Dermis blood vessel endothelial cell (primary cell): ENCODE measurements at places on chromosomes 11 and 22. TPM values are rescaled to one million over a fixed set of nuclear protein-coding genes. Genes with fewer than 3 reads are reported as not detected.
A peak's percentile ranks its signal among the peaks of the same experiment; 100 is the strongest.

GRCh38 chr11:72776844-72777754, 16.7 kb downstream of the STARD10 start:
- DNase-seq = no peak

The DBX1 gene
- total RNA-seq = not detected in 2 replicates

DNA sequence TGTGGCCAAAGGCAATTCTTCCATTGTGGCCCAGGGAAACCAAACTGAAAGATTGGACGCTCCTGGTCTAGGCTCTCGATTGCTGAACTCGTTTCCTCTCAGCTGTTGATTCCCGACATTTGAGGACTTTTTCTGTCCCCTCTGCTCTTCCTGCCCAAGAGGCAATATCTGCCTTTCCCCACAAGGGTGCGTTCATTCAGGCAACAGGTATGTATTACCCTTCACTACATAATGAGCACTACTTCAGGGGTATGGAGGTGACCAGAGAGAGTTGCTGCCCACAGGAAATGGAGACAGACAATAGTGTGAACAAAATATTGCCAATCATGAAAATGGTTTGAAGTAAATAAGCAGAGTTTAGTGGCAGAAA, 8.2 kb downstream of the PTH start:
- DNase-seq = peak; percentile 29

DNA sequence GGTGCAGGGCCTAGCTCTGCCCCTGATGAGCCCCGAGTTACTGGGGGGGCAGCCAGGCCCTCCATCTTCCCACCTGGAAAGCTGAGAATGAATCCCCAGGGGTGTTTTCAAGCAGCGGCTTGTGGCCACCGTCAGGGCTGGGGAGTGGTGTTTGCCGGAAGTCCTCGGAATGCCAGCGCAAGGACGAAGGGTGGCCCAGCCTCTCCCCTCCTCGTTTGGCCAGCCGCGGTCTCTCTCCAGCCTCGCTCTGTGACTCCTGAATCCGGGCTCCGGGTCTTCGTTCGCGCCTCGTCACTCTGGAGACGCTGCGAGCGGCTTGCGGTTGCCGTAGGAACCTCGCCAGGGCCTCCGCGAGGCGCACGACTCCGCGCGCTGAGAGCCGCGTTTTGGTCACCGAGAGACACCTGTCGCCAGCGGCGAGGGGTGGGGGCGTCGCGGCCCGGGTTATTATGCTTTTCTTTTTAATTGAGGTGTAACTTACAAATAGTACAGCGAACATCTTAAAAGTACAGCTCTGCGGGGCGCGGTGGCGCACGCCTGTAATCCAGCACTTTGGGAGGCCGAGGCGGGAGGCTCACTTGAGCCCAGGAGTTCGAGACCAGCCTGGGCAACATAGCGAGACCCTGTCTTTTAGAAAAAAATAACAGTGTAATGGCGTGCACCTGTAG, 6.3 kb upstream of the KDELR3 start:
- DNase-seq = peak; percentile 88

The OR52E8 gene
- not detected in 2 replicates for total RNA-seq

GRCh38 chr11:115155320-115155719, 348.9 kb downstream of the CADM1 start:
- no peak for DNase-seq

The PDE3B gene
- total RNA-seq = 0.17 and 0.23 TPM in 2 replicates

The OR5J2 gene
- total RNA-seq = not detected in 2 replicates

The TSSK2 gene
- total RNA-seq = not detected in 2 replicates

GRCh38 chr11:7514099-7514591, 346 bp downstream of the PPFIBP2 start:
- peak; percentile 2 for DNase-seq

DNA sequence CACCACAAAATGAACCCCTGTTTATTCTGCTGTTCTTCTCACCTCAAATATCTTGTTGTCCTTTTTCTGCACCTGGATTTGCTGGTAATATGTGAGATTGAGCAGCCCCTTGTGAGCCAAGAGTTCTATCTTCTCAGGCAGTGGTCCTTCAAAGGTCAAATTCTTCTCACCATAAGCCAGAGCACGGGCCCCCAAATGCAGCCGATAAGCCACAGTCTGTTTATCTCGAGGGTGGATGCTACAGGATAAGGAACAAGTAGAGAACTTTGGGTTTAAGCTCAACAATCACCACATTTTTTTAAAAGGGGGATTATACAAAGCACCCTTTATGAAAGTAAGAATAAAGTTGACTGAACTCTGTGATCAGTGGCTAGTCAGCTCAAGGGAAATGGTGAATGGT, 15.8 kb downstream of the TBRG1 start:
- no peak for DNase-seq

DNA sequence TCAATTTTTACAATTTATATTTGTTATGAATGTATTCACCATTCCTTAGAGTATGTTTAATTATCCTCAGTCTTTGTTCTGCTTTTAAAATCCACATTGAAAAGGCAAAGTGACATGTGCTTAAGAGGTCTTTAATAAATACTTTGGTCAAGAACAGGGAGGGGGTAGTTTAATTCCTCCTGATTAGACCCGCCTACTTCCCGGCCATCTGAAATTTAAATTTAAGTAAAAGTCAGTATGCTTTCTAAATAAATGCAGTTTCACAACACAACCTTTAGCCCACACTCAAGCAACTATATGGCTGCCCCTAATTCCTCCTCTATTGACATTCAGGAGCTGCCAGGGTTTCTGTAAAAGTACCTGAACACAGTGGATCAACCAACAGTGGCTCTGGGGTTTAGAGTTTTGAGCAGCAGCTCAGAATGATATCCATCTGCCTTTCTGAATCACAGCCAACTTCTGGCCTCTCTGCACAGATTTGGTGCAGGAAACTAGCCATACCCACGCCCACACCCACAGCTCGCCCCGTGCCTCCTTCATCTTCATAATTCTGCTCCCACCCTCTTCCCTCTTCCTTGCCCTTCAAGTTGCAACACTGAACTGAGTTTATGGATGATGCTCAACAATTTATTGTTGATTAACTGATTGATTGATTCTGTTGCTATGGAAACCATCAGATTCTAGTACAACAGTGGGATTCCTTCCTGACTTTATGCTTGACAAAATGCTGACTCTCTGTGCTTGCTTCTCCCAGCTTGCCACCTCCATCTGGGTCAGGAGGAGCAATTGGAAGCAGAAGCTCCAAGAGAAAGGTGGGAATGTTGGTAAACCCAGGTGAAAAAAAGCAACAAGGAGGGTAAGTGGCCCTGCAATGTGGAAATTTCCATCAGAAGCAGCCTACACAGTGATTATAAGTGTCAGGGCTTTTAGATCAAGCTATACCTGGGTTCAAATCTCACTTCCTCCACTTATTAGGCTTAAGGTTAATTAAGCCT, 70.8 kb downstream of the PANX1 start:
- no peak for DNase-seq

The CCDC88B gene
- total RNA-seq = 0.56 and 1.2 TPM in 2 replicates

DNA sequence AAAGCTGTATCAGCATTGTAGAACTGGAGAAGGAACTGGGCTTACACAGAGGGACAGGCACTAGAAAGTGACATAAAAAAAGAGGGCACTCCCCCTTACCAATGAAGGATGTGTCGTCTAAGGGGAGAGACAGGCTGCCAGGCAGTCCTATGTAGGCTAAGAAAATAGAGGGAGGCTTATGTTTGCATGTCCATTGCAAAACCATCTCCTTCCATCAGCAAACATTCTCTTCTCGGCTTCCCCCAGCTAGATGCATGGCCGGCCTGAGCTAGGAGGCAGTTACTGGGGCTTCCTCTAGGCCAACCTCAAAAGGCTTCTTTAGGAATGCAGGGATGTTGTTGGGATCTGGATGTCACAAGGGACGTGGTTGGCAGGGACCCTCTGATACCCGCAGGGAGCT, 139.1 kb downstream of the PKNOX2 start:
- no peak for DNase-seq

DNA sequence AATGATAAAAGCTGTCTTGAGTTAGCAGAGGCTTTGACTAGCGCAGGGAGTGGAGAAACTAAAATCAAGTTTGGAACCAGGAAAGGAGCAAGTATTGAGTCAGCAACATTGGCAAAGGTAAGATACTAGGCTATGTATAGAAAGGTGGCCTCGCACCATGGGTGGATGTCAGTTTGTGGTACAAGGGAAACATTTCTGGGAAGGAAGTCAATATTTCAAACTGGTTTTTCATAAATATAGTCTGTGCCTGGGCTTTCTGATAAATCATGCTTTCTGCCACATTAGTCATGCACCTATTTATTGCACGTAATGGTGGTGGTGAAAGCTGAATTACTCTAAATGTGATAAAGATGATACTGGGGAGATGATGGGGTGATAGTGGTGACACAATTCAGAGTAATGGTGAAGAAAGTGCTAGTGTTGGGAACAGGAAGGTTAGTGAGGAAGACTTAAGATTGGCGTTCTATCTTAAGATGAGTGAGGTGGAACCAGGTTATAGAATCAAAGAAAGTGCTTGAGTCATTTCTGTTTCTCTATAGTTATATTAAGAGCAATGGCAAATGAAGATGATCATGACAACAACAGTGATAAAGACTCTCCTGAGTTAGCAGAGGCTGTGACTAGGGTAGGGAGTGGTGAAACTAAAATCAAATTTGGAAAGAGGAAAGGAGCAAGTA, 729.0 kb downstream of the FAM181B start:
- no peak for DNase-seq

DNA sequence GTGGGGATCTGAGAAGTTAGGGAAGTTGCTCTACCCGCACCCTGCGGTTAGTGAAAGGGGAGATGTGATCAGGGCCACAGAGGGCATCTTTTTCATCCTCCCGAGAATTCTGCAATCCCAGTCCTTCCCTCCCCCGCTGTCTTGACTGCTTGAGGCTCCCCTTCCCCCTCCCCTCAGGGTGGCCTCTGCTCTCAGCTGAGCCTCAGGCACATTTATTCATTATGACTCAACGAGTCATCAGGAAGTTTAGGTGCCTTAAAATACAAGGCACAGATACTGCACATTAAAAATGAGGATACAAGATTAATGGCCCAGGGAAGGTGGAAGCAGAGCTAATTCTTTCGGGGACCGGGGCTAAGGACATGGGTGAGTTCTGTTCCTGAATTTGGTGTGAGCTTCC, 104.0 kb downstream of the CACNA1I start:
- no peak for DNase-seq

The OR6A2 gene
- total RNA-seq = 0.05 and 0.17 TPM in 2 replicates

GRCh38 chr11:1102221-1102971, 27.7 kb downstream of the MUC2 start:
- no peak for DNase-seq

DNA sequence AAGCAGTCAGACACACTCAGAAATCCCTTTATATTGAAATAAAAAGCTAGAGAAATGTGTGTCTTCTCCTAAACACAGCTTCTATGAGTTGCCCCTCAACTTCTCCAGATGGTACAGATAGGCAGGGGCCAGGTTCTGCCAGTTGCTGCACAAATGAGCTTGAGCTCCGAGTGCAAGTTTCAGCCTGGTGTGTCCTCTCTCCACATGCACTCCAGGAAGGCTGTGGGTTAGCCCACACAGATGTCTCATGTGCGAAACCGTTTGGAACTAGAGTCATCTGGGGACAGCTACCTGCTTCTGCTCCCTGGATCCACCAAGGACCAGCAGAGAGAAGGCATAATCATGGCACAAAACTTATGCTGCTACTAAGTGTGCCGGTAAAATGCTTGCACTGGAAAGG, 812.6 kb downstream of the OPCML start:
- no peak for DNase-seq

DNA sequence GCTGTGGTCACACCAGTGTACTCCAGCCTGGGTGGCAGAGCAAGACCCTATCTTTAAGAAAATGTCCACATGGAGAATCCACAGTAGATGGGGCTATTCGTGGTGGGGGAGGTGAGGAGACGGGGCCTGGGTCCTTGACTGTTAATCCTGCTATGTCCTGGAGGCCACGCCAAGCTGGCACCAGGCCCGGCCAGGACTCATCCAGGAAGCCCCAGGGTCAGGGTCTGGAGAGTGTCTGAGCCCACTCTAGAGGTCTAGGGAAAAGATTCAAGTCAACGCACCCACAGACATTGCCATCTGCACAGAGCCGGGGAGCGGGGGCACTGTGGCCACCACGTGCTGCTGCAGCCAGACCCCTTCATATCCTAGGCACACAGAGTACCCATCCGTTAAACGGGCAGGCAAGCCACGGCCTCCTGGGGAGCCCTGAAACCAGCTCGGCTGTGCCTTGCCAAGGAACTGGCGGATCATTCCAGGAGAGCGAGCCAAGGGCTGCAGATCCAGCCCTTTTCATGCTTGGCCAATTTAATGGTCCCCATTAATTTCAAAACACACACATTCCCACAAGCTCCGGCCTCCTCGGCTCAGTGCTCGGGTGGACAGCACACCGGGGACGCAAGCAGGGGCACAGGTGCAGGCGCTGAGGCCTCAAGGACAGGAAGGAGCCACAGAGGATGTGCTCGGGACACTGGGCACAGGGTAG, 24.7 kb downstream of the MACROD1 start:
- DNase-seq = no peak

The PNPLA3 gene
- 1.0 and 2.7 TPM in 2 replicates for total RNA-seq

The ACRV1 gene
- total RNA-seq = not detected in 2 replicates

DNA sequence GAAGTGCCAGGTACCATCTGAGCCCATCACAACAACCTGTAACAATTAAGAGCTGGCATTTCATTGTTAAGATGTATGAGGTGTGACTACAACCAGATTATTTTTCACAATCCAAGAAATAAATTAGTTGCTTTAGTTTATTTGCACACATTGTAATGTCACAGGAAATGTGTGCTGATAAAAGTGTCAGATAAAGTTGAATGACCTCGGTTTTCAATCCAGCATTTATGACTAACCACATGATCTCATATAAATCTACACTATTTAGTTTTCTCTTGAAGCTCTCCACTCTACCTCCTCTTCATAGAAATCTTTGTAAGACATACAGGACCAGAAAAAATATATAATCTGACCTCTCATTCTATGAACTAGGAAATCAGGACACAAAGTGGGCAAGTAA, 166.2 kb downstream of the PGR start:
- DNase-seq = peak; percentile 52

GRCh38 chr22:46774253-46774979, 12.0 kb downstream of the TBC1D22A start:
- DNase-seq = no peak

GRCh38 chr11:93238956-93239355, 41.2 kb upstream of the SLC36A4 start:
- DNase-seq = no peak

The SNAP29 gene
- total RNA-seq = 6.0 and 8.5 TPM in 2 replicates

The FBLN1 gene
- total RNA-seq = 0.34 and 0.56 TPM in 2 replicates
